Hematopoietic multipotent progenitor cell treated with erythropoietin and hydrocortisone succinate and interleukin-3 and kit ligand, for 6 days (in vitro differentiated cells): ENCODE measurements at places on chromosomes 7 and 10.

- DNase-seq = no peak
Observed at GRCh38 chr10:97018251-97019212, 167.2 kb downstream of the SLIT1 start.

DNA sequence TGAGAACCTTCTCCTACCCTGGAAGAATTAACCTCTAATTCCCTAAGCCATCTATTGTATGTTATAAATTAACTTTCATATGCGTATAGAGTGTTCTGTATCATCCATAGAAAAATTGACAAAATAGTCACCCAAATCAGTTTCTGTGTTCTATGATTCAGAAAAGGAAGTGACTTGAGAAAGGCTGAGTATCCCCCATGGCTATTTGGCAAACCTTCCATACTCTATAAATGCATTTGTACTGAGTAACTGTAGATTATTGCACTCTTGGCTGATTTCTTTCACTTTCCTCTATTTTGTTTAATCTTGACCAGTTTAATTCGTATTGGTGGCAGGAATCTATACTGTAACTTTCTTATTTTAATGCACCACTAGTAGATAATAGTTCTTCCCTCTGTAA lies 182.2 kb downstream of the HTR7 start:
- no peak for DNase-seq

DNA sequence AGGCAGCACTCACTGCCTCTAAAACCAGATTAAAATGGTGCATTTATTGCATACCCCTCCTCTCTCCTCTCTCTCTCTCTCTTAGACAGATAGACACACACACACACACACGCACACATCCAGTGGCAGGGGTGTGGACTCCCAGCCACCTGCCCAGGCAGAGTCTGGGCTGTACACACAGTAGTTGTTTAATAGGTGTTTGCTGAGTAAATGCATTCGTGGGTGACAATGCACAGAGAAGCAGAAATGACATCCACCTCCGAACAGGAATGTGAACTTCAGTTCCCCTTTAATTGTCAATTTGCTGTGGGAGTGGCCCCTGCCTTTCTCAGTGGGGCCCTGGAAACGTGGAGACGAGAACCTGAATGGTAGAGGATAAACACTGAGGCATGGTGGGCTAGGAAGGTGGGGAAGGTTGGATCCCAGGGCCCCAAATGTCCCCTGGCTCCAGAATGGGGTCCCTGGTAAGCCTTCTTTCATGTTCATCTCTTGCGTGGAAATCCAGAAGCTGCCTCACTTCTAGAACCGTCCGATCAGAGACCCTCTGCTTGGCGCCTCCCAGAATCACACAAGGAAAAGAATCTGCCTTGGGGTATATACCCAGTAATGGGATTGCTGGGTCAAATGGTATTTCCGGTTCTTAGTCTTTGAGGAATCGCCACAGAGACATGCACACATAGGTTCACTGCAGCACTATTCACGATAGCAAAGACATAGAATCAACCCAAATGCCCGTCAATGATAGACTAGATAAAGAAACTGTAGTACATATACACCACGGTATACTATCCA lies 58.5 kb upstream of the ECHDC3 start:
- no peak for DNase-seq

- no peak for DNase-seq
Observed at GRCh38 chr10:109019001-109019424, 904.3 kb downstream of the XPNPEP1 start.

DNA sequence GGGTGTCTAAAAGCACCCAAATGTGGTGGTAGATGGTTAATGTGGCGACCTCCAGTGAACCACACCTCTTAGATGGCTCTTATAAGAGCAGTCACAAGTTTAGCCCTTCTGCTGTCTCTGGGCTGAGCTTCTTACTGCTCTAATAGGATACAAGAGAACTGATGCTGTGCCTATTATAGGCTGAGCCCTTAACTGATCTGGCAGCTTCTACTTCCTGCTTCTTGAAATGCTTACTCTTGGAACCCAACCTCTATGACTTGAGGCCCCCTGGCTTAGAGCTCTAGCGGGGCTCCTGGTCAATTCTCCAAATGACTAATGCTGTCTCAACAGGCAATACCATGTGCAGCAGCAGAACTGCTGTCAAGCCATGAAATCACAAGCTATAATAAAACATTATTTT lies 35.0 kb upstream of the LSM8 start:
- DNase-seq = peak; percentile 63

DNA sequence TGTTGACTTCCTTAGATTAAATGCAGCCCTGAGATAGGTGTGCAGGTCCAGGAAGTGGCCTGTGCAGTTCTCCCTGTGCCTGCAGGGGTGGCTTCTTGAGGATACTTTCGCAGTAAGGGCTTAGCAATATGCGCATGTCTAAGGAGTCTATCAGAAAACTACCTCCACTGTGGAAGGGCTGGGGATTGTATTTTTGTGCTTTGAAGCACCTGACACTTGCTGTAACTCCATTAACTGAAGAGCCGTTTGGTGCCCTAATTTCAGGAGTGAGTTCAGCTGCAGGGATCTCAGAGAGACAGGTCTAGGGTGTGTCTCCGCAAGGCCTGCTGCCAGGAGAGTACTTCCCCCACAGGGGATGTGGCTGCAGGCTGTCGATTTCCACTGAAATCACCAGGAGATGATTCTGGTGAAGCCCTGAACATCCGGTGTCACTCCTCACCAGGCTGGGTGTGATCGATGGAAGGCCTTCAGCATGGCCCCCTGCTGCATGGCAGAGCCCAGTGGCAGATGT lies 35.5 kb downstream of the IKZF1 start:
- DNase-seq = peak; percentile 90
